ENCODE measurements at places on chromosomes 3 and 15.

GRCh38 chr3:183375787-183376186, 52.6 kb downstream of the MCF2L2 start:
- no peak for DNase-seq

GRCh38 chr3:141275511-141275910, 43.9 kb downstream of the PXYLP1 start:
- no peak for DNase-seq

DNA sequence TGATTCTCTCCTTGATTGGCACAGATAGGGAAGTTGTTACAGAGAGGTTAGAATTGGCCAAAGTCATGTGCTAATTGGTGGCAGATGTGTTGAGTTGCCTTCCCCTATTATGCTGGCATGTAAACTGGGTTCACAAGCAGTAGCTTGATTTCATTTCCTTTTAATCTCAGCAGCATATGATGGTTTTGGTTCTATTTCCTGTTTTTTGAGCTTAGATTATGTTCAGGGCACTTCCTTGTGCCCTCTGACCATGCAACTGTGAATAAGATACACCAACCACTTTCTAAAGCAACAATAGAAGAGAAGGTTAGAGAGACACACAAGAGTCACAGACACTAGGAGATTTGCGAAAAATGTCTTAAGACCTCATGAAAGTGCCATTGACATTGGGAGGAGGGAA, 16.5 kb downstream of the HPS3 start:
- no peak for DNase-seq

- DNase-seq, result no peak
Observed at GRCh38 chr3:53243165-53243564, 12.7 kb downstream of the TKT start.

- no peak for DNase-seq
Observed at GRCh38 chr15:38208206-38208605, 44.4 kb upstream of the SPRED1 start.

DNA sequence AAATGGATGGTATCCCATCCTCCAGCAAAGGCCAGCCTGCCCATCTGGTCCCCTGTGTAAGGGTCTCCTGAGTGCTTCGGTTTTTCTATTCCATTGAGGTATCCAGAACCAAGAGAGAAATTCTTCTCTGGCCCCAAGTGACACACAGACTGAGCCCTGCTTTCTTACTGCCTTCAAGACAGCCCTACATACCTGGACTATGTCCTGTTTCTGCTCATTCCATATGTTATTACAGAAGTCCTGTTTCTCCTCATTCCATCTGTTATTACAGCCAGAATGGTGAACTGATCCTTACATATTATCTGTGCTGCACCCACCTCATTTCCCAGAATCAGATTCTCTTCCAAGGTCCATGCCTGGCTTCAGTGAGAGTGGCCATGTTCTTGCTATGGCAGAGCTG, 115.2 kb downstream of the DCLK3 start:
- no peak for DNase-seq

- DNase-seq, result no peak
Observed at GRCh38 chr15:101427606-101428487, 61.7 kb downstream of the PCSK6 start.

DNA sequence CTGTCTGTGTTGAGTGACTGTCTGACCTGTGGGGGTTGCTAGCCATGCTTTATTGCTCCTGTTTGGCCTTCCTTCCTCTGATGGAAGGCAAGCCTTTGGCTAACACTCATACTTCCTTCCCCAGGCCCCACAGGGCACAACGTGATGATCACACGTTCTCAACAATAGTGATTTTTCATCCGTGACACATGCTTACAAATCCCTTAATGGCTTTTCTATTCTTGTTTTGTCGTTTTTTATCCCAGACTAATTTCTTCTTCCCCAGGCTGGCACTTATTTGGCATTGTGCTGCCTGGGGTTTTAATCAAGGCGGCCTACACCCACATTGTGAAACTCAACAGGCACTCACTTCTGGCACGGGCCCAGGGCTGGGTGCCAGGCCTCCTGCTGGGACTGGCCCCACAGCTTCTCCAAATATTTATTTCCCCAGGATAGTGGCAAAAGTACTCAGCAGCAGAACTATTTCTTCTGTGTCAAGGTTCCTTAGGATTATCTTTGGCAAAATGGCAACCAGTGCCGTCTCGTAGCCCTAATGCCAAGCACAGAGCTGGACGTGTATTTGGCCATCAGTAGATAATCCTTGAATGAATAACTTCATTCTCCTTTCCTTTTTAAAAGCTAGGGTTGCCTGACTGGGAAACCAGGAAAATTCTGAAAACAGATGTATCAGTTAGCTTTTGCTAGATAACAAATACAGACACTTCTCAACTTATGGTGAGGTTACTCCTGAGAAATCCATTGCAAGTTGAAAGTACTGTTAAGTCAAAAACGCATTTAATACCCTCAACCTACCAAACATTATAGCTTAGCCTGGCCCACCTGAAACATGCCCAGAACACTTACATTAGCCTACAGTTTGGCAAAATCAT, 30.6 kb downstream of the CMTM7 start:
- no peak for DNase-seq

- DNase-seq, result no peak
Observed at GRCh38 chr3:189076449-189076848, 95.3 kb upstream of the TPRG1 start.

DNA sequence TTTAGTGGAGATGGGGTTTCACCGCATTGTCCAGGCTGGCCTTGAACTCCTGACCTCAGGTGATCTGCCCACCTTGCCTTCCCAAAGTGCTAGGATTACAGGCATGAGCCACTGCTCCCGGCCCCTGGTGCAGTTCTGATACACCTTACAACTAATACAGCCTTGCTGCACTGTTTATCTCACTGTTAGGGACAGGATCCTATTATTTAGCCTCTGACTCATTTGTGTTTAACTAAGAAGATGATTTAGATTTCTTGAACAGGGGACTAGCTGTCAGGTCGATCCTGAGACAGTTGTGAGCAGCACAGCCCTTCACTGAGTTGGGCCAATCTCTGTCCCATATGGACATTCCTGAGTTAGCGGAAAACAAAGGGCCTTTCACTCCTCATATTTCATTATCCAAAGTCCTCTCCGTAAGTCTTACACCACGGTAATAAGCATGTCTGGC, 19.2 kb downstream of the GYG1 start:
- no peak for DNase-seq

DNA sequence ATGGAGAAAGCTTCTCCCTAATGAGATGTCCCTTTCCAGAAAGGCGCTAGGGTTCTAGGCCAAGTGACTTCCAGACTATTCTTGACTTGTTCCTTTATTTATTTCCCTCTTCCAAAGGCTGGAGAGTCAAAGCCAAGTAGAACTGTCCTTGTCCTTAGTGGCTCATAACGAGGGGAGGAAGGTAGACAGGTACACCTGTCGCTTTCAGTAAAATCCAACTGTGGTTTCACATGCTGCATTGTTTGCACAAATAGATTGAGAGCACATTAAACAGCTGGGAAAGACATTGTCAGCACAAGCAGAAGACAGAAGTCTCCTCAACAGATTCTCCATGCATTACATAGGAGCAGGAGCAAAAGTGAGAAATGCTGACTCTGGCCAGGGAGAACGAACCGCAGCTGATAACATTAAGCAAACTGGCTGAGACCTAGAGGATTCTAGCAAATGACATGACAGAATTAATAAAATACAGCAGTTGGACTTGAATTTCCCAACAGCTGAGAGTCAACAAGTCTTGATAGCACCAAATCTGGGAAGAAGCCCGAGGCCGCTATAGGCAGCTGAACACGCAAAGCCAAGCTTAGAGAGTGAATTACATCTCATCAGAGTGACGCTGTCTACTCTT, 227.7 kb downstream of the TLE3 start:
- DNase-seq, result no peak

DNA sequence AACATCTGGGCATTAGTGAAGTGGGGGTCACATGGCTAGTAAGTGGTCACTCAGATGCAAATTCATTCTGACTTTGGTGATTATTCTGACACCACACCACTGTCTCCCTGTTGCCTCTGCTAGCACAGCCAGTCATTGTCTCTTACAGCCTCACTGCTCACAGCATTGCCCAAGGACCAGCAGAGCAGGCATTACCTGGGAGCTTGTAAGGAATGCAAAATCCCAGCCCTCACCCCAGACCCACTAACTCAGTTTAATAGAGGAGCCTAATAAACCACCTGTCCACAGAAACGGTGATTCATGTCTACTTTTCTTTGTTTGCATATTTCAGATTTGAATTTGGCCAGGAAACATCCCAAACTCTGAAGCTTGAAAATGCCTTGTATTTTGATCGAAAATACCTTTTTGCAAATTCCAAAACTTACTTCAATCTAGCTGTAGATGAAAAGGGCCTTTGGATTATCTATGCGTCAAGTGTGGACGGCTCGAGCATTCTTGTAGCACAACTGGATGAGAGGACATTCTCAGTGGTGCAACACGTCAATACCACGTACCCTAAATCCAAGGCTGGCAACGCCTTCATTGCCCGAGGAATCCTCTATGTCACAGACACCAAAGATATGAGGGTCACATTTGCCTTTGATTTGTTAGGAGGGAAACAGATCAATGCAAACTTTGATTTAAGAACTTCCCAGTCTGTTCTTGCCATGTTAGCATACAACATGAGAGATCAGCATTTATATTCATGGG, 62.7 kb downstream of the GLDN start:
- DNase-seq, result no peak

DNA sequence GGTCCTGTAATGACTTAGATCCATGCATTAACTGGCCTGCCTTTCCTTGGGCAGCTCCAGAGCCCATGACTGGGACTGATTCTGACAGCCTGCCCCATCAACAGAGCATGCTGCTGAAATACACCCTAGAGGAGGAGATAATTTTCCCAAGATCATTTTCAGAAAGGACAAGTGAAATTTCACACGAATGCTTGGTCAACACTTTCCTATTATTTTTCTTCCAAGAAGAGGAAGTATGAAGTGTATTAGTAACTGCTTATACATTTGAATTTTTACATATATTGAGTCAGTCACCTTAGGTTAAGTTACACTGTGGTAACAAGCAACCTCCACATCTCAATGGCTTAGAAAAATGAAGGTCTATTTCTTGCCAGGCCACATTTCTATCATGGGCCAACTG, 9.7 kb upstream of the NMNAT3 start:
- no peak for DNase-seq

DNA sequence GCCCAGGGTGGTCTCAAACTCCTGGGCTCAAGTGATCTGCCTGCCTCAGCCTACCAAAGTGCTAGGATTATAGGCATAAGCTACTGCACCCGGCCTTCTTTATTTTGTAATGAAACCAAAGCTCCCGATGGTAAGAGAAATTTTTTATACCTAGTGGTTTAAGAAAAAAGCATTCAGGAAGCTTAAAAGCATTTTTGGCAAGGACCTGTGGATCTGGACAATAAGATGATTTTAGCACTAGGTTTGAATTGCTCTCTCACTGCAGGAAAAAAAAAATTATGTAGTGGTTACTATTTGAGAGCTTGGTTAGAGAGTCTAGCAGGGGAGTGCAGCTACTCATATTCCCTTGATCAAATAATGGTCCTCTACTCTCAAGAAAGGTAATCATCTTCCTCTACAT, 64.9 kb upstream of the PIK3R4 start:
- no peak for DNase-seq
